AG04450 (cell line): ENCODE measurements at places on chromosomes 16 and 17.

GRCh38 chr17:70076189-70076588, 1.2 kb downstream of the KCNJ16 start:
- no peak for DNase-seq

GRCh38 chr16:21614896-21615295, 15.5 kb downstream of the METTL9 start:
- DNase-seq, result no peak

DNA sequence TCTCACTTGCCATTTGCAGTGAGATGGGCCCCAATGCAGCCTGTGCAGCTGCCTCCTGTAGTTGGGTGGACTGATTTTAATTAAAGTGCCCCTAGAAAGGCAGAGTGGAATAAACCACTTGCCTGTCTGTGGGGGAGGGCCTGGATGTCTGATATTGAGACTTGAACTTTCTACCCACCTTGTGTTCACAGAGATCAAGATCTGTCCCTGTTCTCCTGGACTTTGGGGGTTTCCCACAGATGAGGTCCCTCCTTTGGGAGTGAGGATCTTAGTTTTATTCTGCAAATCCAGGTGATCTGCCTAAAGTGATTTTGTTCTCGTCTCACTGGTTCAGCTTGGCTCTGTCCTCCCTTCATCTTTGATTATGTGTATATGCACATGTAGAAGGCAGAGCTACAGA, 7.7 kb upstream of the DHRS13 start:
- DNase-seq, result no peak

DNA sequence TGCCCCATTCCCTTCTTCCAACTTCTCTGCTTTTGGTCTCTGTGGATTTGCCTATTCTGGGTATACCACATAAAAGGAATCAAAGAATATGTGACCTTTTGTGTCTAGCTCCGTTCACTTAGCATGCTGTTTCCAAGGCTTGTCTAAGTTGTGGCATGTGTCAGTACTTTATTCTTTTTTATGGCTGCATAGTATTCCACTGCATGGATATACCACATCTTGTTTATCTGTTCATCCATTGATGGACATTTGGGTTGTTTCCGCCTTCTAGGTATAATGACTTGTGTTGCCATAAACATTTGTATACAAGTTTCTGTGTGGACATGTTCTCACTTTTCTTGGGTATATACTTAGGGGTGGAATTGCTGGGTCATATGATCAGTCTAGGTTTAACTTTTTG, 432.6 kb downstream of the MAF start:
- DNase-seq, result no peak

DNA sequence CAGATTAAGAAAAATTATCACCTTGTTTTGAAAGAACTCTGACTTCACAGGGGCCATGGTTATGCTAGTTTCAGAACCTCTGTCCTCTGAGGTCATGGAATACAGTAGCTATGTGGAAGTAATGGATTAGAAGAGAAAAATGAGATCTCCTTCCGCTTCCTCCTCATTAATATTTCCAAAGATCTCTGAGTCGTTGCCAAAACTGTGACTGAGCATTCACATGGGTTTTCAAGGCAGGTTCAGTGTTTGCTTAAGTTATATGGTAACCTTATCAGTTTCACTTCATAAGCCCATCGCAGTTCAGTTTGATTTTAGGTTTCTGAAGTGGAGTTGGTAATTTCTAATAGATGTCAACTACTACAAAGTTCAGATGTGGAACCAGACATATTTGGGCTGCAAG, 321.2 kb upstream of the SOX9 start:
- DNase-seq, result no peak

DNA sequence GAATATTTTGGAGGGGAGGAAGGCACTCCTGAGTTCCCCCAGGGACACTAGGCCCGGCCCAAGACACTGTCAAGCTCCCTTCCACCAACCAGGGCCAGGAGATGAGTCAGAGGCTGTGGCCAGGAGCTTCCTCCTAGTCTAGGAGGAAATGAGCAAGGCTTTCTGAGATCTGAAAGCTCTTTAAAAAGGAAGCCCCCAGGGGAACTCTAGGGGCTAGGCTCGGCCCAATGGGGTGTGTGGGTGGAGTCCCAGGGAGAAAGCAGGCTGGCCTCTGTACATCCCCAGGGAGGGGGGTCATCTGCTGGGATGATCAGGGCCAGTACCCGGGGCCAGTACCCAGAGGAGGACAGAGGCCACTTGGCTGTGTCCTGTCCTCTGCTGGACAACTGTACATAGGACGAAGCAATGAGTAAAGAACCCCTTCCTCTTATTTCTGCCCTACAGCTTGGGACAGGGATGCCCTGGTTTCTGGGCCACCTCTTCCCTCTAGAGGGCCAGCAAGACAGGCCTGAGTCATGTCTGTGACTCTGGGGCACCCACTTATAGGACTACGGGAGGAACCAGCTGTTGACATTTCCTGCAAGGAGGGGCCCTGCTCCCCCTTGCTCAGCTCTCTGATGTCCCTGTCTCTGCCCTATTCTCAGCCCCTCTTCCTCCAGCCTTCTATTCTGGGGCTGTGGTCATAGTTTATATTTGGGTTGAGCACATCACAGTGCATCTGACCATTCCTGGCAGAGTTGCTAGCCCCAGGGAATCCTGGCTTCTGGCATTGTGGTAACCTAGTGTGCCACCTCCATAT, 2.7 kb downstream of the FHOD1 start:
- DNase-seq, result no peak

- no peak for DNase-seq
Measured at GRCh38 chr17:65774787-65775186, 213.3 kb upstream of the AXIN2 start.

GRCh38 chr17:45266372-45266926, 4.6 kb upstream of the SPATA32 start:
- DNase-seq, result no peak

GRCh38 chr16:7324321-7324720, 8.3 kb upstream of the RBFOX1 start:
- DNase-seq, result no peak

GRCh38 chr17:56505154-56505756, 88.2 kb upstream of the NOG start:
- DNase-seq, result no peak

- DNase-seq, result no peak
Measured at GRCh38 chr17:146983-147761, 9.8 kb downstream of the SCGB1C2 start.

DNA sequence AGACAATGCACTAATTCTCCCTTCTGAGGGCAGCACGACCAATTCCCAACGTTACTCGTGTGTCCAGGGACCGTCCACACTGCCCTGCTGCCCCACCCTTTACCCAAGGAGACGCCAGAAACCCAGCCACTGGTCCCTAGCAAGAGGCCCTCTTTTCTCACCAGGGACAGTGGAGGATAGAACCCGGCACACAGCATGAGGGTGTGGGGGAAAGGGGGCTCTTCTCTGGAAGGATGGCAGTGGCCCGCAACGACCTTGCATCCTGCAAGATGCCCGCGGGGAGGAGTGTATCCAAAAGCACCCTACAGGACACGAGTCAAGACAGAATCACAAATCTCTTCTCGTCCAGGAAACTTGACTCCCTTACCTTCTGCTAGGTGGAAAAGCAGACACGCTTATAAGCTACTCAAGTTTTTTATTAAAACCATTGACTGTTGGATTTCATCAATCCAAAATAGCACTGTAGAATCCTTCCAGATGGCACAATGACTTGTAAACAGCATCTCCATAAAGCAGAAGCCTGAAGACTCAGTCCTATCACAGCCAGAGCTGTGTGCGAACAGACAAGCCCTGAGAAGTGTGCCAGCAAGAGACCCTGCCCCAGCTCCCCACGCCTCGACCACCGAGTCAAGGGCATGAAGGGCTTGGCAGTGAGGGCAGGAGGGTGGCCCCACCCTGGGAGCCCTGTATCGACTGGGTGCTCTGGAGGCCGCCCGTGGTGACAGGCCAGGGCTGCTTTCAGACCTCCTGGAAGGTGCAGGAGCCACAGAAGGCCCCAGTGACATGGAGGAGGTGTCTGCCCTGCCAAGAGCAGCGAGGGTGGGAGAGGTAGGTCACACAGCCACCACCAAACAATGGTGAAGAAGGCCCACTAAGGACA, 103.8 kb downstream of the ANKRD11 start:
- DNase-seq, result no peak

- no peak for DNase-seq
Measured at GRCh38 chr16:49592546-49593423, 219.2 kb downstream of the C16orf78 start.

DNA sequence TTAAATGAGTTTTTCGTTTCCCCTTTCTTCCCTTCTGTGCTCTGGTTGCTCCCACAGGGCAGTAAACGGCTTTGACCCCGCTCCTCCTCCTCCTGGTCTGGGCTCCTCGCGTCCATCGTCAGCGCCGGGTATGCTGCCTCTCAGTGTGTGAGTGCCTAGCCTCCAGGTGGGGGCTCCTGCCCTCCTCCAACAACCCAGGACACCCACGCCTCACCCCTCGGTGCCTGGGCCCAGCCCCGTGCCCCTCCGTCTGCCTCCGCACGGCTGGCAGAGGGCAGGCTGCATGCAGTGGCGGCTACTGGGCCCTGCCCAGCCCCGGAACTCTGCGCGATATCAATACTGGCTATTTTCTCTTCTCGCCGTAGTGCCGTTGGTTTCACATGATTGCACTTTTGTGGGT, 31.2 kb downstream of the NDEL1 start:
- no peak for DNase-seq

DNA sequence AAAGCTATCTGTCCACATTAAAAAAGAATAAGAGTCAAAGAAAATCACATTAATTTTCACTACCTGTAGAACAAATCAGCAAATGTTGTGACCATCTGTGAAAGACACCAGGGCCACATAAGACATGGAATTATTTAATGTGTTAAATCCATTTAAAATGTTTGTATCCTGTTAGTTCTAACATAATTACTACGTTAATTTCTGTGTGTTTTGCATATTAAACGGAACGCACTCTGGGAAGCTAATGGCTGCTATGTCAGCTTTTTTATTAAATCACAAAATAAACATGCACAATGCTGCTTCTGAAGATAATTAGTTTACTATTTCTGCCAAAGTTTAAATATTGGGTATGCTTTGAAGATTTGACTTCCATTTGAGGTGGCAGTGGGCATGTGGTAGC, 1061.2 kb downstream of the CDH11 start:
- DNase-seq, result no peak

GRCh38 chr17:21510686-21511362, 134.7 kb downstream of the KCNJ12 start:
- DNase-seq, result no peak

DNA sequence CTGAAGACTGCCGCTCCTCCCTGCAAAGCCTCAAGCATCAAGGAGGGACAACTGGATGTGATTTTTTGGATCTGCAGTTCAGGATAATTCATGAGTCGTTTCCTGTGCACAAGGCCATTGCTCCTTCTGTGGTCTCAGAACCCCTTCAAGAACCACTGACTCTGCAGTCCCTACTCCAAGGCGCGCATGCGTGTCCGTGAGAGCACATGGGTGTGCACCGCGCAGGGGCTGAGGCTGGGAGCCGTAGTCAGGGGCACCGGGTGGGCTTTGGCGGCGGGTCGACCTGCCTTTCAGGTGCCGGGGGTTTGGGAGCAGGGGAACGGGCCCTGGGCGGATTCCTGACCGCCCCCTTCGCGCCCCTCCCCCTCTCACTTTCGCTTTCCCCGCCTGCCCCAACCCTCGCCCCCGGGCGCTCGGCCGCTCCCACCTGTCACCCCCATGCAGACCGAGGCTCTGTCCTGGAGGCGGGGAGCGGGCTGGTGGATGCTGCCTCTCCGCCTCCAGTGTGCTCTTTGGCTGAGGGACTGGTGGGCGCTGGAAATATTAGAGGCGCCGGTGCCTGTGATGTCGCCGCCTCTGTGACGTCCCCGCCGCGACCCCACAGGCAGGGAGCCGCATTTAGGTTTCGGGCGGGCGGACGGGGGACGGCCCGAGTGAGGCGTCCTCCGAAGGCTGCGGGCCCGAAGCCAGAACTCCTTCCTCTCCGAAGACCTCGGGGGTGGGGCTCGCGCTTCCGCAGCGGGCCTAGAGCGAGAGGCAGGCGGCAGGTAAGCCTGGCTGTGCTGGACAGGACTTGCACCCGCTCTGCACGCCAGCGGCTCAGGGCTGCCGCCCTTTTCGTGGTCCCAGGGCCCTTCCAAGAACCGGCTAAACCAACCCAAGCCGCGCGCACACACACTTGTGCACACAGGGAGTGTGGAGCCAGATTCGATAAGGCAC, at the start of gene SPATA32:
TSS of gene SPATA32 (minus strand) at position 518 of the 939 bp plus-strand sequence. CDS start at position 440, 78 bp downstream.
- DNase-seq, result no peak

- DNase-seq, result no peak
Measured at GRCh38 chr17:77867308-77867781, 91.2 kb upstream of the TNRC6C start.

DNA sequence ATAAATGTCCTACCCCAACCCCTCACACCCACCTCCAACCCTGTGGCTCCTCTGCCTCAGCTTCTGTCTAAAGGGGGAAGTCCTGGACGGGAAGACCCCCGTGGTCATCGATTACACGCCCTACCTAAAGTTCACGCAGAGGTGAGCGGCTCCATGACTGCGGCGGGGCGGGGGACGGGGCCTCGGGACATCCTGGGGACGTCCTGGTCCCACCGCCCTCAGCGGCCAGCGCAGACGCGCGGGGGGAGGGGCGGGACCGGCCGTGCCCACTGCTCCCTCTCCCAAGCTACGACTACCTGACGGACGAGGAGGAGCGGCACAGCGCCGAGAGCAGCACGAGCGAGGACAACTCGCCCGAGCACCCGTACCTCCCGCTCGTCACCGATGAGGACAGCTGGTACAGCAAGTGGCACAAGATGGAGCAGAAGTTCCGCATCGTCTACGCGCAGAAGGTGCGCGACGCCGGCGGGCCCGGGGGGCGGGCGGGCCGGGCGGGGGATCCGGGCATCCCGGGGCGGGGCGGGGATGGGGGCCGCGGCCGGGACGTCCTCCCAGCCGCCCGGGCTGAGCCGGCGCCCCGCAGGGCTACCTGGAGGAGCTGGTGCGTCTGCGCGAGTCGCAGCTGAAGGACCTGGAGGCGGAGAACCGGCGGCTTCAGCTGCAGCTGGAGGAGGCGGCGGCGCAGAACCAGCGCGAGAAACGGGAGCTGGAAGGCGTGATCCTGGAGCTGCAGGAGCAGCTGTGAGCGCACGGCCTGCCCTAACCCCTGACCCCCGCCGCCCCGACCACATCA, 6.7 kb downstream of the RUNDC3A start:
- no peak for DNase-seq

- no peak for DNase-seq
Measured at GRCh38 chr16:30569746-30570635, 1.5 kb downstream of the ZNF688 start.

- peak; percentile 88 for DNase-seq
Measured at GRCh38 chr17:5500589-5501391, 14.4 kb downstream of the MIS12 start.

- no peak for DNase-seq
Measured at GRCh38 chr16:85754413-85754812, 3.5 kb upstream of the C16orf74 start.

GRCh38 chr17:59561042-59561441, 4.4 kb upstream of the DHX40 start:
- DNase-seq, result no peak
